Stimulated activated CD8-positive, alpha-beta memory T cell treated with anti-CD3 and anti-CD28 coated beads, Interleukin-4, amount 100 ng/mL, for 4 hours (primary cell): ENCODE measurements at places on chromosomes 1 and 21.

DNA sequence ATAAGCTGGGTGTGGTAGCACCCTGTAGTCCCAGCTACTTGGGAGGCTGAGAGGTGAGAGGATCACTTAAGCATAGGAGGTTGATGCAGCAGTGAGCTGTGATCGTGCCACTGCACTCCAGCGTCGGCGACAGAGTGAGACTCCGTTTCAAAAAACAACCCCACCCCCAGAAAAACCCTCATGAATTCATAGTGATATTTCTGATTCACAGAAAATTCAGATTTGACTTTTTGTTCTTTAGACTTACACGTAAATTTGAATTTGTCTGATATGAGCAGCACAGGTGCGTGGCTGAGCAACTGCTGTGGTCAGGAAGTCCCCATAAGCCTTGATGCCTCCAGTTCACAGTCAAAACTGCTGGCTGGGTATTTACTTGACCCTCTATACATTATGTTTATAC lies 10.0 kb upstream of the MORC3 start:
- no peak for DNase-seq

GRCh38 chr1:59108481-59109317 lies 188.2 kb upstream of the FGGY start:
- DNase-seq: no peak

DNA sequence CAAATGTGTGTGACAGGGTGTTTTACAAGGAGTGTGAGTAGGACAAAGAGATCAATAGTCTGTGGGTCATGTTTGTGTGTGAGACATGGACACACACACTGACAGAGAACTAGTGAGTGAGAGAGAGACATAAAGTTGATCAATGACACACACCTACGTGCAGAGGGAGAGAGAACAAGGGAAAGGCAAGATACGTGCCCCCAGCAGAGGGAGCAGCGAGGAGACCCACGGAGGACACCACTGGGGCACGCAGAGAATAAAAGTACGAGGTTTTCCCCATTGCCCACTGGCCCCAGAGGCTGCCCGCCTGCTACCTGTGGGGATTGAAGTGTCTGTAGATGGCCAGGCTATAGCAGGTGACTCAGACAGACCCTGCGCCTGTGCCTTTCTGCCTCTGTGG lies 130.2 kb upstream of the CSF3R start:
- no peak for DNase-seq

GRCh38 chr1:169873582-169874199 lies 20.0 kb downstream of the SCYL3 start:
- no peak for DNase-seq

- no peak for DNase-seq
These were observed 27.9 kb upstream of the COL24A1 start for GRCh38 chr1:86184426-86184825.

DNA sequence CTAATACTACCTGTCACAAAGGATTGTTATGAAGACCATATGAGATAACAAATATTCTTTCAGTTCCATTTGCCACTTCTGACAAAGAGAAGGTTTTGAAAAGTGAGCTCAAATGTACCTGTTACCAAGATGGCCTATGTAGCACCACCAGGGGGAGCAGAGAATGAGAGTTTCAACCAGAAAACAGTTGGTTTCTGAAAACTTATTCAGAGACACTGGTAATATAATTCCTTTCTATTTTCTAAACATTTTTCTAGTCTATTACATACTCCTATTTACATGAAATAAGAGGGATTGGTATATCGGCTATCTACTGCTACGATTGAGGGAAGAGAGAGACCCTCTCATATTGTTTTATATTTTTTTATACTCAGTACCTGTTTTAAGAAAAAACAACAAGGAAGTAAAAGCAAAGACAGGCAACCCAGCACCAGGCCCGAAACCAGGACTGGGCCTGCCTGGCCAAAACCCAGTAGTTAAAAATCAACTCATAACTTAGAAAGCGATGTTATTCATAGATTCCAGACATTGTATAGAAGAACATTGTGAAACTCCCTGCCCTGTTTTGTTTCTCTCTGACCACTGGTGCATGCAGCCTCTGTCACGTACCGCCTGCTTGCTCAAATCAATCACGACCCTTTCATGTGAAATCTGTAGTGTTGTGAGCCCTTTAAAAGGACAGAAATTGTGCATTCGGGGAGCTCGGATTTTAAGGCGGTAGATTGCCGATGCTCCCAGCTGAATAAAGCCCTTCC lies 48.3 kb downstream of the IL23R start:
- DNase-seq: no peak

- DNase-seq: no peak
These were observed 81.2 kb upstream of the RALGPS2 start for GRCh38 chr1:178643831-178644230.

GRCh38 chr1:208132287-208132882 lies 111.8 kb downstream of the PLXNA2 start:
- no peak for DNase-seq

DNA sequence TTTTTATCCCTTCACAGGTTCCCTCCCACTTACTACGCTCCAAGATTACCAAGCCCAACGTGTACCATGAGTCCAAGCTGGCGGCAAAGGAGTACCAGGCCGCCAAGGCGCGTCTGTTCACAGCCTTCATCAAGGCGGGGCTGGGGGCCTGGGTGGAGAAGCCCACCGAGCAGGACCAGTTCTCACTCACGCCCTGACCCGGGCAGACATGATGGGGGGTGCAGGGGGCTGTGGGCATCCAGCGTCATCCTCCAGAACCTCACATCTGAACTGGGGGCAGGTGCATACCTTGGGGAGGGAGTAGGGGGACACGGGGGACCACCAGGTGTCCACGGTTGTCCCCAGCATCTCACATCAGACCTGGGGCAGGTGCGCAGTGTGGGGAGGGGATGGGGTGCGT lies 65.7 kb downstream of the POFUT2 start:
- no peak for DNase-seq

DNA sequence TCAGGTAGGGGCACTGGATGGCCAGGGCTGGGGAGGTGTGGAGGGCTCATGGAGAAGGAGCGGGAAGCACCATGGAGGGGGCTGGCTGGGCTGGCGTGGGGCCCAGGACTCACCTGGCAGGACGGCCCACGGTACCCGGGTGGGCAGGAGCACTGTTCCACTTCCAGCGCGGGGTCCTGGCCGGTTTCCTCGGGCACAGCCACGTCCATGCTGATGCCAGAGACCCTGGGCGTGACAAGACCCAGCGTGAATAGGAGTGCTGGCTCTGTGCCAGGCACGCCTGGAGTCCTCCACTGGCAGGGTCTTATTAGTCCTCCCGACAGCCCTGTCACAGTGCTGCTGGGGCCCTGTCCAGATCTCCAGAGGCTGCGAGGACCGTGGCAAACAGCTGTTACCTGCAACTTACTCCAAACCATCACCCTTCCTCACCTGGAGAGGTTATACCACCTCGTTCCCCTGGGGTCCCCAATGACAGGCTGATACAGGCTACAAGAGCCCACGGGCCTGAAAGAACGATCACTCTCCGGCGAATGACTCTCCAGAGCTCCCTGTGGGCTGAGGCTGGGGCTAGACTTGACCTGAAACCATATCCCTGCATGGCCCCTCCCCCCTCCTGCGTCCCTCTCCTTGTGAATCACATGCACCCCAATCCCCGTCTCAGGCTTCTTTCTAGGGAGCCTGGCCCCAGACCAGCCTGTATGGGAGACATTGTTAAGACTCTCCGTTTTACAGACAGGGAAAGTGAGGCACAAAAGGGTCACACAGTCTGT lies 62.1 kb downstream of the HSPG2 start:
- no peak for DNase-seq

DNA sequence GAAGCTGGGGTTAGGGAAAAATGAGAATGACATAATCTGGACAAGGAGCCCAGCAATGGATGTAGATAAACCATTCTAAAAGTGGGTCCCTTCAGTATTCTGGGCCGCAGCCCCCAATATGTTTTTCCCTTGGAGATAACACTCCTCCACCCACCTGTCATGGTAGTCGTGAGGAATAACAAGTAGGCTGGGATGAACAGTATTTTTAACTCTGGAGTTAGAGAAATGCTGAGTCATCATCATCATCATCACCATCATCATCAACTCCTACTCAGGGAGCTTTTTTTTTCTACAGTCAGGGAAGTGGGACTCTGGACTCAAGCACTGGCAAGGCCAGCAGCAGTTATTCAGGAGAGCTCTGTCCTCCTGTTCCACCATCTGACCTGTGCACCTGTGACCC lies 12.8 kb downstream of the CADM3 start:
- no peak for DNase-seq

GRCh38 chr1:228852511-228853088 lies 117.3 kb downstream of the RHOU start:
- DNase-seq: no peak

- no peak for DNase-seq
These were observed 30.4 kb upstream of the LRRC38 start for GRCh38 chr1:13544221-13544556.

- DNase-seq: no peak
These were observed 55.3 kb upstream of the NBPF3 start for GRCh38 chr1:21384620-21385019.

DNA sequence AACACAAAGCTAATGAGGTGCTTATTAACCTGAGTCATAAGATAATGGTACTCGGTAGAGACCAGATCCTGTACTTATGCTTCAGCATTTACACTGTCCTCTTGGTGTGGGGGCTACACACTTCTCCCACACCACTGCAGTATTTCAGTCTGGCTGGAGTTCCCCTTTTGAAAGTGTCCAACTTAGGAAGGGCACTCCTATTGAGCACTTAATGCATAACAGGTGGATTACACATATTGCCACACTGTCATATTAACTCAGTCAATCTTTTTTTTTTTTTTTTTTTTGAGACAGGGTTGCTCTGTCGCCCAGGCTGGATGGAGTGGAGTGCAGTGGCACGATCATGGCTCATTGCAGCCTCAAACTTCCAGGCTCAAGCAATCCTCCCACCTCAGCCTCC lies 1.5 kb downstream of the GPATCH4 start:
- DNase-seq: no peak

DNA sequence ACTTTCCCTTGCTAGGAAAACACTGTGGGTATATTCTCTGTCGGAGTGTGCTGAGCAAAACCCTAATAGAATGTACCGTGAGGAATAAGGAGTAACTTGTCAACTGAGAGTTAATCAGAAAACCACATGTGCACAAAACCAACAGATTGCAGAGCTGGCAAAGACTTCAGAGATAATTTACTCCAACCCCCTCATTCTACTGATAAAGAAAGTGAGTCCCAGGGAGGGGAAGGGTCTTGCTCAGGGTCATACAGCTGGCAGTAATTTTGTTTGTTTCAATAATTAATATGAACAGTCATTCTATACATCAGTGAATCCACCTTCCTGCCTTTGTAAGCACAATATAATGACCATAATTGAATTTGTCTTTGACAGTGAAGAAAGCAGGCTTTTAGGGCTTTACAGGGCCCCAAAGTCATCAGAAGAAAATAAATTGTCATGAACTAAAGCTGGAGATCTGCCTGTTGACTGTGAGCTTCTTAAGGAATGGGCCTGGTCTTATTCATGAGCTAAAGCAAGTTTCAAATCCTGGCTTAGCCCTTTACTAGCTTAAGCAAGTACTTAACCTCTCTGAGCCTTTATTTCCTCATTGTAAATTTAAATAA lies 67.2 kb upstream of the HOOK1 start:
- DNase-seq: no peak

GRCh38 chr1:11784993-11785769 lies 20.6 kb downstream of the MTHFR start:
- no peak for DNase-seq

GRCh38 chr1:22749919-22750684 lies 39.5 kb downstream of the EPHB2 start:
- DNase-seq: no peak

- DNase-seq: no peak
These were observed 78.8 kb downstream of the C1orf21 start for GRCh38 chr1:184465489-184466146.

GRCh38 chr1:31932491-31933316 lies 5.5 kb downstream of the PTP4A2 start:
- no peak for DNase-seq

- DNase-seq: no peak
These were observed 27.4 kb upstream of the AVPR1B start for GRCh38 chr1:206144605-206145004.

DNA sequence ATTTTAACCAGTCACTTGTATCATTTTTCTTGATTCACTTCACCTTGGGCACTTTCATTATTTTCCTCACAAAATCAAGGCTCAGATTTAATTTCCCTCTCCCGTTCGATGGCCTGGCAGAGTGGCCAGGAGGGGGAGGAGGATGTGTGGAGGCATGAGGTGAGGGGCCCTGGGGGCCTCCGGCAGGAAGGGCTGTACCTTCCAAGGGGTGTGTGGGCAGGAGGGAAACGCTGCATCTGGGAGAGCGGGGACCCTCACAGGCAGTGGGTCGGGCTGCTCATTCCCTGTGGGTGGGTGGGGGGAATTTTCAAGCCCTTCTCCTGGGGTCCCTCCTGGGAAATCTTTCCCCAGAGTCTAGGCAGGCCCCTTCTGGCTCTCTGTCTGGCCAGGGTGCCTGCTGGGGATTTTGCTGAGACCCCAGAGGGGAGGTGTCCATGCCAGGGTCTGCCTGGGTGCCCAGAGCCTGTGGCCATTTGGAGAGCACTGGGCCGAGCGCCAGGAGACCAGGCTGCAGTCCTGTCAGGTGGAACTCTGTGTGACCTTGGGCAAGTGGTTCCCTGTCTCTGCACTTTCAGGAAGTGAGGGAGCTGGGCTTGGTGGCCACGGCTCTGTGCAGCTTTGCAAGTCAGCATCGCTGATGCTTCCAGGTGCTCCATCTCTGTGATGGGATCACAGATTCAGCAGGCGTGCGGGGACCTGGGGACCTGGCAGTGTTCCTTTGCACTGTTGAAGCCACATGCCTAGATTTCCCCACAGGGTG lies 81.9 kb upstream of the C1orf174 start:
- DNase-seq: no peak

- no peak for DNase-seq
These were observed 285.3 kb upstream of the C1orf105 start for GRCh38 chr1:172135076-172135672.

DNA sequence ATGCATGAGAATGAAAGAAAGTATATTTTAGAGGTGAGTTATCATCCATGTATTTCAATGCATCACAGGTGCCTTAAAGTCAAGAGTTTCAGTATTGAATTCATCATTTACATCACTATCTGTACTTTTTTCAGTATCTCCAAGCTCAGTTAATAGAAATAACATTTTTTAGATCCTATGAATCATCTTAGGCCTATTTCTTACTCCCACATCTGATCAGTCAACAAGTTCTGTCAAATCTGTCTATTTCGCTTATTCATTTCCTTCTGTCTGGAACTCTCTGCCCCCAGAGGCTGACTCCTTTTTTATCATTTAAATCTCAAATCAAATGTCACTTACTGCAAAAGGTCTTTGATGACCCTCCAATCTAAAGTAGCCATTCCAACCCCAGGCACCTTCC lies 295.2 kb downstream of the LRRC7 start:
- no peak for DNase-seq

DNA sequence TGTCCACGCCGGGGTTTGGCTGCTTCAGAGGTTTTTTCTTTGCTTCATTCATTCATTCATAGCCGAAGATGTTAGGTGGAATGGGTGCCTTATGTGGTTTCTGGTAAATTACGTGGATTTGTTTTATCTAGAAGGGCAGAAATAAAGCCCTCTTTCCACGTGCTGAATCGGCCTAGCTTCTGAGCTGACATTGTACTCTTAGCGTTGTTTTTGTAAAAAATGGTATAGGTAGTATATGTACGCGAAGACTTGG lies 1.5 kb downstream of the GALNT2 start:
- DNase-seq: no peak

GRCh38 chr1:152917794-152918193 lies 9.4 kb downstream of the IVL start:
- no peak for DNase-seq

GRCh38 chr1:183243161-183244050 lies 57.3 kb downstream of the LAMC2 start:
- no peak for DNase-seq
